ENCODE measurements at places on chromosomes 7 and 10.

GRCh38 chr10:26780793-26781601 lies 79.8 kb downstream of the ABI1 start:
- DNase-seq = peak; percentile 75

DNA sequence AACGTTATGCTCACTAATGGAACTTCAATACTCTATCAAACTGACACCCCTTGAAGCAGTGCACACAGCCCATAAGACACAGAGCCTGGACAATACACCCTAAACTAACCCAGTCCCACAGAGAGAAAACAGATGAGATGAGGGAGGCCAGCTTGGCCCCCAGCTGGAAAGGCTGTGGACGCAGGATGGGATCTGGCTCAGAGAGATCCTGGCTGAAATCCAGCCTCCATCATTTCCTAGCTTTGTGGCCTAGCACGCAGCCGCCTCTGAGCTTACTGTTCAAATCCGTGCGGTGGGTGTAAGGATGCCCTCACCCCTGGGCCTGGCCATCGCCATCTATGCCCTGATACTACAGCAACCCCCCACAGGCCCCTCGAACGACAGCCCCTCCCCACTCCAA lies 32.7 kb downstream of the SNX8 start:
- peak; percentile 63 for DNase-seq

DNA sequence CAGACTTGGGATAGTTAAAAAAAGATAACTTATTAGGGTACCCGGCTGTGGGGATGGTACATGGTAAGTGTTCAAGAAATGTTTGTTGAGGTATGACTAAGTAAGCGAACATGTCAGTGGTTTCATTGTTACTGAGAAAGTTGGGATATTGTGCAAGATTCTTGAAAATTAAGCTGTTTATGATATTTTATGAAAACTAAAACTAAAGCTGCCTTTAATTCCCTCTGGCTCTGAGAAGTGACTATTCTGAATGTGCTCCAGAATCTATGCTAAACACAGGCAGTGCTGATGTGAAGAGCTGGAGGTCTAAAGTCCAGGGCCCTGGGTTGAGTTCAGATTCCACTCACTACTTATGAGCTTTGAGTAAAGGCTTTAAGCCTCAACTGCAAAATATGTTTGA lies 72.9 kb downstream of the AOAH start:
- DNase-seq = no peak

DNA sequence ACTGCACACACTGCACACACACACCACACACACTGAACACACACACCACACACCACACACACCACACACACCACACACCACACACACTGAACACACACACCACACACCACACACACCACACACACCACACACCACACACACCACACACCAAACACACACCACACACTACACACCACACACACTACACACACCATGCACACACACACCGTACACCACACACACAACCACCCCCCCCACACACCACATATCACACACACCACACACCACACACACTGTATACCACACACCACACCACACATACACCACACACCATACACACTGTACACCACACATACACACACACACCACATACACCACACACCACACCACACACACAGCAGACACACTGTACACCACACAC lies 59.5 kb downstream of the FAM204A start:
- DNase-seq = no peak

GRCh38 chr7:88132725-88133124 lies 87.1 kb downstream of the SRI start:
- DNase-seq = no peak

- peak; percentile 67 for DNase-seq
Observed at GRCh38 chr10:123136806-123137642, 1.3 kb downstream of the HMX3 start.

GRCh38 chr10:89042562-89042961 lies 52.0 kb downstream of the FAS start:
- DNase-seq = no peak

- DNase-seq = no peak
Observed at GRCh38 chr7:108294595-108294994, 161.6 kb downstream of the NRCAM start.

DNA sequence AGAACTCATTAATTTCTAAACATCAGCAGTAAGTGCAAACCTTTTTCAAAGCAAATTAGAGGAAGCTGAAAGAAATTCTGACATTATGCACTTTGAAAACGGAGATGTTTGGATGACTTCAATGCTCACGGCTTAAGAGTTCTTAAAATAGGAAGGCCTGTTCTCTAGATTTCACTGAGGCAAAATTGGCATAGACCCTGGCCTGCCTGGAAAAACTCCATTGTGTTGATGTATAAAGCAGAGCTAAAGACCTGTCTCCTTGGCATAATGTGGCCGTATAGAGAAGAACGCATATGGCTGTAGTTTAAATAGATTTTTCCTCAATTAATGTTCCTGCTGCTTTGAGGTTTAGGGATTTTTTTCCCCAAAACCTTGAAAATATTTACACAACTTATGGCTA lies 24.5 kb upstream of the AGMO start:
- no peak for DNase-seq
